Right hindlimb (tissue), 1 donor: ENCODE measurements at places on chromosomes 6 and 20.
A peak's percentile ranks its signal among the peaks of the same experiment; 100 is the strongest.

GRCh38 chr6:163745536-163746400, 331.2 kb downstream of the QKI start:
- DNase-seq, result peak; percentile 45

- DNase-seq, result no peak
These were observed 114.9 kb downstream of the MAP3K5 start for GRCh38 chr6:136677344-136677743.

DNA sequence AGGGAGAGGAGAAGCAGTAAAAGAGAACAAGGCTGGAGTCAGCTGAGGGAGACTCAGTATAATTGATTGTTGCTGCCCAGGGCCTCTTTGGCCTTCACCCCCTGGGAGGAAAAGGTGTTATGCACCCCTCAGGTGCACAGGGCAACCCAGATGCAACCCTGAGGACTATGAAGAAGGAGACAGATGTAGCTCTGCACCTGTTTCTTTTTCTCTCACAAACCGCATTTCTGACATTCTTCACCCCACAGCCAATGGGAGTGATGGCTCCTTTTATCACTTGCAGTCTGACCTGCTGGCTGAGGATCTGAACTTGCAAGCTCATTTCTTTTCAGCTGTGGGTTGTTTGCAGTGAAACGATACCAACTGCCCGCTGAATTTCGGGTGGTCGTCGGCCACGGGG, 64.1 kb upstream of the F13A1 start:
- DNase-seq, result no peak

DNA sequence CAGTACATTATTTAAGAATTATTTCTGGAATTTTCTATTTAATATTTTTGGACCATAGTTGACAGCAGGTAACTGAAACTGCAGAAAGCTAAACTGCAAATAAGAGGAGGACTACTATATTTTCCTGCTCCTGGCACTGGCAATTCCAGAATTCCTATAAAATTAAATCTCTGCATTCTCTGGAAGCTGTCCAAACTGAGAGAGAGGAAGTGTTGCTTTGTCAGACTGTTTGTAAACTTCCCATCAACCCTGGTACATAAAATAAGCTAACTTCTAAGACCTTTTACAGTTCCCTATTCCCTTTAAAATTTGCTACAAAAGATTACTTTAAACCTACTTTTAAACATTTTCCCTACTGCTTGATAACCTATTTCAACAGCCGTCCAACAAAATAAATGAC, 196.1 kb upstream of the RUNX2 start:
- DNase-seq, result no peak

DNA sequence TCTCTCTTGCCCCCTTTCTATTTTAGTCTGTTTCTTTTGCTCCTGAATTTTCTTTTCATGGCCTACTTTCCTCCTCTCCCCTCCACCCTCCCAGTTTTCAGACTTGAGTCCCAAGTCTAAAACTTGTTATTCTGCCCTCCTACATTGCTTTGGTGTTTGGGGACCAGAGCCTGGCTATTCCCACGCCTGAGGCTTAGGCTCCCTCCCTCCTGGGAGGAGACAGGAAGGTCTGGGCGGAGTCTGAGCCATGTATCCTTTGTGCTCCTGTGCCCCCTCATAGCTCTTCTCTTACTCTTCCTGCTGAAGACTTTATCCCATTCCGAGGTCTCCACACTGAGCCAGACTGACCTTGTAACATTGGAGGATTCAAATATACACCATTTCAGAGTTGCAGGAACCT, 69.5 kb downstream of the DAAM2 start:
- no peak for DNase-seq

DNA sequence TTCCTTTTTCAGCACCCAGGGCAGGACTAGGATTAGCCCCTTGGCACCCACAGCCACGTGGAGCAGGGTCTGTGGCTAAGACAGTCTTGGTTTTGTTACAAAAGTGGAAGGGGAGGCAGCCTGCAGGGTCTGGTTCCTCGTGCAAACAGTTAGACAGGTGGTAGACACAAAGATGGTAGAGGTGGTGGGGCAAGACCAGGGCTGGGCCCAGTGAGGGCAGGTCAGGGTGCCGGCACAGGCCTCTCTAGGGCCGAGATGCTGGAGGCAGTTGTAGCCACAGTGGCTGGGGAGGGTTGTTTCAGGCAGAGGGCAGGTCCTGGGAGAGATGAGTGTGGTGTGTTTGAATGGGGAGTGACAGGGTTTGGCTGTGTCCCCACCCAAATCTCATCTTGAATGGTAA, 161.6 kb downstream of the SMOC2 start:
- DNase-seq, result peak; percentile 15

DNA sequence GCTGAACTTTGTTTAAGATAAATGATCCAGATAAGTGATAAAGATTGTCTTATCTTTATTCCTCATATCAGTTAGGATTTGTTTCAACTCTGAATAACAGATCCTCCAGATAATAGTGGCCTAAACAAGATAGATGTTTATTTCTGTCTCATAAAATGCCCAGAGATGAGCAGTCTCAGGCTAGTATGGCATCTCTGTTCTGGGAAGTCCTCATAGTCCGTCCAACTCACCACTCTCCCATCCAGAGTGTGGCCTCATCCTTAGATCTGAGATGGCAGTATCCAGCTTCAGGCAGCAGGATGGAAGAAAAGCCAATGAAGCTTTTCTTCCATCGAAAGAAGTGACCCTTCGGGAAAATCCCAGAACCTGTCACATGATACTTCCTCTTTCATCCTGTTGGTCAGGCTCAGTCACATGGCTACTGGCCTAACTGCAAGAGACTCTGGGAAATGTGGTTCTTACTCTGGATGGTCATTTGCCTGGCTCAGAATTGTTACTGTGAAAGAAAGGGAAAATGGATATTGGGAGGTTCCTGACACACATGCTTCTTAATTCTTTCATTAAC, 29.4 kb upstream of the TAGAP start:
- DNase-seq, result no peak

DNA sequence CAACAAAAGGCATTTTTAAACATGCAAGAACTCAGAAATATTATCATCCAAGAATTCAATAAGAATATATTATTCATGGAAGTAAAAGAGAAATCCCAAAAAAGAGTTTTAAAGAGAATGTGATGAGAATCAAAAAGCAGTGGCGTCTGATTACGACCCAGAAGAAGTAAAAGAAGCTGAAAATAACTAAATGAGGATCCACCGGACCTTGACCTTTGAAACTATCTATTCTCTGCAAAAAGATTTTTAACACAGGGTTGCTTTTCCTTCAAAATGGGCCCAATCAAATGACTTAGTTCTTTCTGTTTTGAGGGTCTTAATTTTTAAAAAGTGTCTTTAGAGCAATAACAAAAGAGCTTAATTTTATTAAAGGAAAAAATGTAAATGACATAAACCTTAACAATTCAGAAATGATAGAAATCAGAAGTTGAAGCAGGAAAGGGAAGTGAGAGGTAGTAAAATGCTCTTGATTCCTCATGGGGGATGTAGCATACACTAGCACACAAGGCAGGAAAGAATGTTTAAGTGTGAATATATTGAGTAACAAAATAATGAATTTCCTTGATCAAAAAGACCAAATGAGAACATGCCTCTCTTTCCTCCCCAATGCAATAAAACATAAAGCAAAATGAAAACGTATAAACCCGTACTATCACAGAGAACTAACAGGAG, 223.1 kb upstream of the PRDM1 start:
- DNase-seq, result no peak

- DNase-seq, result no peak
These were observed 527.6 kb downstream of the CDKAL1 start for GRCh38 chr6:21061892-21062291.

GRCh38 chr20:42686057-42686456, 503.6 kb downstream of the PTPRT start:
- DNase-seq, result no peak

- no peak for DNase-seq
These were observed 11.9 kb downstream of the GPX5 start for GRCh38 chr6:28537509-28538140.

- DNase-seq, result no peak
These were observed 41.8 kb upstream of the ARFGEF2 start for GRCh38 chr20:48879612-48880245.

DNA sequence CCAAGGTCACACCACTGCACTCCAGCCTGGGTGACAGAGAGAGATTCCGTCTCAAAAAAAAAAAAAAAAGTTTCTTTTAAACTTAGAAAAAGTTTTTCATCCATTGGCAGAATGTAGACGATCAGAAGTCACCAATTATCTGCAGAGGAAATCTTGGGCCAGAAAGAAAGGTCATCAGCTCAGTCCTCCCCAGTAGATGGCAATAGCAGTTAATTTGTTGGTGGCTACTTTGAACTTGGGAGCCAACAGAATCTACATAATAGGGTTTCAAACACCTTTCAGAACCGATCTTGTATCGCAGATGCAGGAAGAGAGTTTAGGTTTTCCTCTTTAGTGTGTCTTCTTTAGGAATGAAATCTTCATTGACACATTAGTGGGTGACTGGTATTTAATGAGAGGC, 41.7 kb downstream of the LBP start:
- DNase-seq, result no peak

- DNase-seq, result no peak
These were observed 386.9 kb upstream of the MAN1A1 start for GRCh38 chr6:119736296-119737021.

- no peak for DNase-seq
These were observed 35.4 kb downstream of the CEP250 start for GRCh38 chr20:35490736-35491181.

- DNase-seq, result no peak
These were observed 166.7 kb downstream of the DLL1 start for GRCh38 chr6:170124150-170124549.

- no peak for DNase-seq
These were observed 17.8 kb upstream of the SLC2A12 start for GRCh38 chr6:134070271-134070670.

- DNase-seq, result no peak
These were observed 215.3 kb upstream of the HS3ST5 start for GRCh38 chr6:114558153-114558552.

GRCh38 chr6:158706369-158706982, 56.6 kb downstream of the SYTL3 start:
- DNase-seq, result peak; percentile 80

GRCh38 chr20:50297498-50298376, 107.1 kb downstream of the CEBPB start:
- no peak for DNase-seq

- no peak for DNase-seq
These were observed 366.8 kb upstream of the KHDRBS2 start for GRCh38 chr6:62652692-62653328.

DNA sequence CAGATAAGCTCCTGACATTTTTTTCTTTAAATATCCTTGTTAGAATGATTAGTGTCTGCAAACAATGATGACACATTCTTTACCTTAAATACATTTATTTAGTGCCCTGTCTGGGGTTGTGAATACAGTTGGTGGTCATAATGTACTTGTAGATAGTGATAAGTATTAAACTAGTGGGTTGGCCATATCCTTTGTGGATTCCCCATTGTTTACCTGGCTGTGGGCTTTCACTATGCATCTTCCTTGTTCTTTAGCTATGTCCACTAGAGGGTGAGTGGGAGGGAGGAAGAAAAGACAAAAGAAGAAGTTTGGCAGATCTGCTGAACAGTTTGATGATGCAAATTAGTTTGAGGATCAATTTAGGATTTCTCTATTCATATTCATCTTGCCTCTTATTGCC, 15.7 kb downstream of the HS3ST5 start:
- DNase-seq, result no peak

DNA sequence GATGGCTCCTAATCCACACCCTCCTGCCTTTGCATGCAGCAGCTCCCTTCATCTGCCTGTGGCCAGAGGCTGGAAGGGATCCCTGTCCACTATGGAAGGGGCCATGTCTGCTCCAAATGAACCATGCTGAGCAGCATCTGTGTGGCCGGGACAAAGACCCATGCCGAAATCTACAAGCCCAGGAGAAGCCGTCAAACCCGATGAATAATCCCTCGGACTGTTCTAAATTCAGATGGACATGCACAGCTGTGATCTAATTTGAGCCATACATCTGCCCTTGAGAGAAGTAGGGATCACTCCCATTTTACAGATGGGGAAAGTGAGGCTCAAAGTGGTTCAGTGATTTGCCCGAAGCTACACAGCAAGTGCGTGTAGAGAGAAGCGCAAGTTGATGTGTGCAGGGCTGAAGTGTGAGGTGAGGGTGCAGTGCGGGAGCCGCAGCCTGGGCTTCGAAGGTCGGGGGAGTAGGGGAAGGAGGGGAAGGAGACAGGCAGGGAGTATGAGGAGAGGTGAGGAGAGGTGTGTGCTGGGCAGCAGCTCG, 22.6 kb upstream of the CDH22 start:
- no peak for DNase-seq

DNA sequence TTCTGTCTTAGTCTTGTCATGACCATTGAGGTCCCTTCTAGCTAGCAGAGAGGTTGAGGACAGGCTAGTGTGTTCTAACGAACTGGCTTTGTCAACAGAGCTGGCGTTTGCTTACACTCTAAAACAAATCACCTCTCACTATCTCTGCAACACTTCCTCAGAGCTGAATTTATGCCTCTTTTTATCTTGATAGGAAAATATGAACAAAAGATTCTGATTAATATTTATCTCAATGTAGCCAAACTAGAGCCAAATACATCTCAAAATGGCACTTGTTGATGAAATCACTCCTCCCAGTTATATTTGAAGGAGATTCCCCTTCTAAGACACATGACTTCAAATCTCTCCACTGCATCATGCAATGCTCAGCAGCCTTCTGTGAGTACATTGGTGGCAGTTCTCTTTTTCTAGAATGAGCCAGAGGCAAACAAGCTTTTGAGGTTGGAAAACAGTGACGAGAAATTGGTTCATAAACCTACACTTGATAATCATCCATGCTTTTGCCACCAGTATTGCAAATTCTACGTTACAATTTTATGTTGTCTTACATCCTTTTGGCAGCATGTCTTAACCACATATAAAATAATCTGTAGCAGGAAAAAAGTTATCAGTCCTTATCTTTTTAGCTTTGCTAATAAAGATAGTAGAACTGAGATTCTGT, 615.7 kb upstream of the CITED2 start:
- no peak for DNase-seq

GRCh38 chr6:19929312-19929711, 92.1 kb downstream of the ID4 start:
- no peak for DNase-seq

GRCh38 chr6:72741083-72741482, 119.2 kb downstream of the KCNQ5 start:
- DNase-seq, result no peak

- DNase-seq, result no peak
These were observed 1.3 kb upstream of the SMLR1 start for GRCh38 chr6:130825772-130826441.

- DNase-seq, result no peak
These were observed 19.8 kb downstream of the SIRPD start for GRCh38 chr20:1537731-1538058.

DNA sequence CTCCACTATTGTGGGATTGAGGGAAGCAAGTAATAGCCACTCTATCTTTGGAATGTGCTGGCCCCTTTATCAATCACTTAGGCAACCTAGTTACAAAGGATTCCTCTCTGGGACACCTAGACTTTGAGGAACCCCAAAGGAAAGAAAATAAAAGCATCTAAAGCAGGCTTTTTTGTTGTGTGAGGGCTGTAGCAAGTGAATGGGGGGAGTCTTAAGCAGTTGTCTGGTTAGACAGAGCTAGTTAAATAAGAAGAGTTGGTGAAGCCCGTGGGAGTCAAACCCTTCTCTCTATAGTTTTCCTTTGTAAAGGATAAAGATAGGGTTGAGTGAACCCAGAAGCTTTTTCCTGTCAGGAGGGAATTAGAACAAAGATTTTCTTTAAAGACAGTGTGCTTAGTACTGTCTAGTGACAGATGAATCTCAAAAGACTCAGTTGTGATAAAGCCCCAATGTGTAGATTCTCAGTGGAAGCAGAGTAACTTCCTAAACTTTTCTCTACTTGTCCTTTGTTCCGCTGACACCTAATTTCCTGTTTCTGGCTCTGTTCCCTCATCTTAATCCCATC, 63.3 kb downstream of the HDGFL1 start:
- no peak for DNase-seq
